ENCODE measurements at places on chromosomes 16 and 17.

DNA sequence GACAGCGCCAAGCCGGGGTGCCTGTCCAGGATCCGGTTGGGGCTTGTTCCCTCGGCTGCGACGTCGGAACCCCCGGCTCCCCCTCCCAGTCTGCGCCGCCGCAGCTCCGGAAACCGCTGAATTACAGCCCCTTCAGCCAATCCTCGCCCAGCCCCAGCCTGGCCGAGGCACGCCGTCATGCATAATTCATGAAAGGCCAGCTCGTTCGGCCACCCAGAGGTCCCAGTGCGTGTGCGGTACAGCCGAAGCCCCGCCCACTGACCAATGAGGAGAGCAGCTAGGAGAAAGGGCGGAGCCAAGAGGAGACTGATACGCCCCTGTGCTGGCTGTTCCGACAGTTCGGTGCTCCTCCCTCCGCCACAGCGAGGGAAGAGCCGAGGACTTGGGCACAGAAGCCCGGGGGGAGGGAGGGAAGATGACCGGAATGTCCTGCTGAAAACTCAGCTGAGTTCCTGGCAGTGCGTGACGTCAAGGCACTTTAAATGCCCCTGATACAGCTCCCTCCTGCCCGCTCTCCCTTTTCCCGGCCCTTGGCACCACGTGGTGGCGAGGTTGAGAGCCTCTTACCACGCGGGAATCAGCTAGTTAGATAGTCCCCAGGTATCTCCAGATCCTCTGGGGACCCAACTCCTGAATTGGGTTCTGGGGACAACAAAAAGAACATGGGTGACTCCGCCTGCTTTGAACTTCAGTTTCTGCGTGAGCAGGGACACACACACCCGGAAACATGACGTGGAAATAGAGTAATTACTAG lies at the start of gene STAT3:
TSS of gene STAT3 (minus strand) at position 62 of the 754 bp plus-strand sequence. CDS start 39,926 bp downstream, outside the sequence.
- peak; percentile 99 for DNase-seq

GRCh38 chr17:1553354-1554266 lies 9.0 kb downstream of the PITPNA start:
- DNase-seq: no peak

DNA sequence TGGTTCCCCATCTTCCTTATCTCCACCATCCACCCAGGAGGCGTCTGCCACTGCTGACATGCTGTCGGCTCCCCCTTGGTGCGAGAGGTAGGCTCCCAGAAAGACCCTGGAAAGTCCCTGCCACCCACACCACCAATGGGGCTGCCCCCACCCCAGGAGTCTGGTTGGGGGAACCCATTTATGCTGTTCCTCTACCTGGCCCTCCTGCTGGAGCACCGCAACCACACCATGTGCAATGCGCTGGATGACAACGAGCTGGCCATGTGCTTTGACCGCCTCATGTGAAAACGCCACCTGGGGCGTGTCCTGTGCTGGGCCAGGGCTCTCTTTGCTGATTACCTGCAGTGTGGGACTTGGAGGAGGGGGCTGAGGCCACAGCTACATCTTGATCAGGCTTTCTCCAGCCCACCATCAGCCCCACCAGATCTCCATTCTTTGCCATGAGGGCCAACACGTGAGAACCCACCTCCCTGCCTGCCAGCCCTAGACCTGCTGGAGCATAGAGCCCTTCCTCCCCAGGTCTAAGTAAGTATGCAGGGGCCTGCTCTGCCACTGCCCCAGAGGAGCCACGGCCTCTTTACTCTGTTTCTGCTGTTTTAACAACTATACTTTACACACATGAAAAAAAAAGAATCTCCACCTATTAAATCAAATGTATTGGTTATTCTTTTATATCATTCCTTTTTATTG lies 7.9 kb upstream of the ALDH3A1 start:
- DNase-seq: peak; percentile 83

GRCh38 chr17:17315142-17315821 lies 12.1 kb downstream of the NT5M start:
- no peak for DNase-seq

- DNase-seq: no peak
Measured at GRCh38 chr17:31856750-31857149, 2.3 kb downstream of the COPRS start.

GRCh38 chr17:64074704-64075426 lies 54.4 kb upstream of the ICAM2 start:
- DNase-seq: no peak

DNA sequence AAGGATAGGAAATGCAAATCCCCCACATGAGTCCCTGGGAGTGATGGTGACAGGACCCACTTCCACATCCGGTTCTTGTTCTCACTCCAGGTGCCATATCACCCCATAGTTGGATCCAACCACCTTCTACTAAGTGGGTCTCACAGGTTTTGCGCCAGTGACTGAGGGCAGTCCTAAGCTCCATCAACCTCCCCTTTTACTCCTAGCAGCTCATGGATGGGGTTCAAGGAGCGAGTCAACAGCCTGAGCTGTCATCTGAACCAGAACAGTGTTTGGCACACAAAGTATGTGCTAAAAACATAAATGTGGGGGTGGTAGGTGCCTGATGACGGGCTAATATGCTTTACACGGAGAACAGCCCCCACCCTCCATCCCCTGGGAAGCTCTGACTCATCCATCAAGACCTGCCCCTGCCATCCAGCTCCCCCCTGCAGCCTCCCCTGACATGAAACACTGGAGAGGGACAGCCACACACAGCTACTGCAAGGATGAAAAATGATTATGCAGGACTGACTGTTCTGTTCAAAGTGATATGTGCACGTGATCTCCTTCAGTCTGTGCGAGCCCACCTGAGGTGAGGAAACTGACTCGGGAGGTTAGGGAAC lies 143.2 kb upstream of the CDH5 start:
- no peak for DNase-seq

GRCh38 chr16:15847611-15848175 lies 9.1 kb downstream of the MYH11 start:
- DNase-seq: no peak

GRCh38 chr16:83198977-83199376 lies 572.2 kb downstream of the CDH13 start:
- no peak for DNase-seq

DNA sequence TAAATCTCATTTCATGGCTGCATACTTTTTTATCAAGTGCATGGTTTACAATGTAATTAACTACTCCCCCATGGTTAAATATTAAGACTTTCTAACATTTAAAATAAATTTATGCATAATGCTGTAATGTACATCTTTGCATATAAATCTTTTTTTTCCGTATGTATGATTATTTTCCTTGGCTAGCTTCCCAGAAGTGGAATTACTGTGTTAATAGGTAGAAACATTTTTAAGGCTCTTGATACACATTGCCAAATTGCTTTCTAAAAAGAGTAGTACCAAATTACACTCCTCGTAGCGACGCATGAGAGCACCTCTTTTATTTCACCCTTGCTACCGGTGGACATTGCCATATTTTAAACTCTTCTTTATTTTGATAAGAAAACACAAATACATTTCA lies 141.1 kb downstream of the DNAH9 start:
- no peak for DNase-seq

- peak; percentile 67 for DNase-seq
Measured at GRCh38 chr16:53111078-53111791, 56.4 kb downstream of the CHD9 start.

- no peak for DNase-seq
Measured at GRCh38 chr17:79977708-79978547, 57.7 kb downstream of the TBC1D16 start.

DNA sequence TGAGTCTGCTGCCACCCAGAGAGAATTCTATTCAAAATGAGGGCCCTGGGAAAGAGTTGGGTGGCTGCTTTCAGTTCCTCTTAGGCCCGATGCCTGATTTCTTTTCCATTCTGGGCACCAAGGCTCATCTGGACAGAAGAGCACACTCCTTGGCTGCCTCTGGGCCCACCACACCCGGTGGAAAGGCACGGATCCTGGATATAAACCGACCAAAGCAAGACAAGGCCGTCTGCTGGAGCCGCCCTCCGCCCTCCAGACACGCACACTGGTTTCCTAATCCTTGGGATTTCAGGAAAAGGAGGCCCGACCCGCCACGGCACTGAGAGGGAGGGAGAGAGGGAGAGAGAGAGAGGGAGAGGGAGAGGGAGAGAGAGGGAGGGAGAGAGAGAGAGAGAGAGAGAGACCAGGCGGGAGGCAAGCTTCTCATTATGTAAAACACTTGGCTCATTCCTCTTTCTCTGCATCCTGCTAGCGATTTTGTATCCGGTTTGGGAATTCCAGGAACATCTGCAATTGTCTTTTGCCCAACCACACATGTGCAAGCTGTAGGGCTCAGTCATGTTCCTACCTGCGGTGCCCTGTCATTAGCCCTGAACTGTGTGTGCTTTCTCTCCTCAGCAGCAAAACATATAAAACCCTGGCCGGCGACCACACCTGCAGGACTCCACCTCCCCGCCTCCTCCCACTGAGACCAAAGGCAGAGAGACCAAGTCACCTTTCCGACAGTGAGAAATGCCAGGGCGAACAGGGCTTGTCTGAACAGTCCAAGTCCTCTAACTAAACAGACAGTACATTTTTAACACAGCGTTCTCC lies 347.2 kb downstream of the SOX9 start:
- no peak for DNase-seq

GRCh38 chr17:20999841-21000532 lies 42.8 kb downstream of the USP22 start:
- DNase-seq: no peak

DNA sequence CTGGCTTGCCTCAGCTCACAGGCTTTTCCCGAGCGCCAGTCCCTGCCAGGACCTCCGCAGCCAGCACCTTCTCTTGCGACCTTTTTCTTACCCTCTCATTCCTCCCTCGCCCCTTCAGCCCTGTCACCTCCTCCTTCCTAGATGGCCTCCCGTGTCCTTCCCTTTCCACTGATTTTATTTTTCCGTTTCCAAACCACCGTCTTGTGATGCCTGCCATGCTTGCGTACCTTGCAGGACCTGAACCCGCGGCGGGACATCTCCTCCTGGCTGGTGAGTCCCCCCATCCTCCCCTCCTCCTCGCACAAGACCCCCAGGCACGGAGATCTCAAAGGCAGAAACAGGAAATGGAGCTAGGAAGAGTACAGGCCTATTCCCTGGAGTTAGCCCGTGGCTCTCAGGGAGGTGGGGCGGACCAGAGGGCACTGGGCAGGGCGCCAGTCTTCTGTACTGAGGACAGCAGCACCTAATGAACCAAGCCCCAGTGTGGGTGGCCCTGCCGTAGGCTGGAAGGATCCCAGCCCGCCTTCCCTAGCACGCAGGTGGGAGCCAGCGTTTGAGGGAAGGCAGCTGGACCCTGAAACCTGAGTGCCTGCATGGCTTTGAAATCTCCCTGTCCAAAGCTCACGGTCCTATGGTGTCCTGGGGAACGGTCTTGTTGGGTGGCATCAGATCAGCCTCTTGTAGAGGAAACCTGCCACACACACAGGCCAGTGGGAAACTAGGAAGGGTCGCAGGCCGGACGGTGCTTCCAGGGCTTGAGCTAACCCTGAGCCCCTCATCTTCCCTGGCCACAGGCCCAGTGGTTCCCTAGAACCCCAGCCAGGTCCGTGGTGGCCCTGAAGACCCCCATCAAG lies 612 bp downstream of the CISD3 start:
- DNase-seq: no peak

GRCh38 chr16:69762814-69763598 lies 874 bp downstream of the WWP2 start:
- no peak for DNase-seq

DNA sequence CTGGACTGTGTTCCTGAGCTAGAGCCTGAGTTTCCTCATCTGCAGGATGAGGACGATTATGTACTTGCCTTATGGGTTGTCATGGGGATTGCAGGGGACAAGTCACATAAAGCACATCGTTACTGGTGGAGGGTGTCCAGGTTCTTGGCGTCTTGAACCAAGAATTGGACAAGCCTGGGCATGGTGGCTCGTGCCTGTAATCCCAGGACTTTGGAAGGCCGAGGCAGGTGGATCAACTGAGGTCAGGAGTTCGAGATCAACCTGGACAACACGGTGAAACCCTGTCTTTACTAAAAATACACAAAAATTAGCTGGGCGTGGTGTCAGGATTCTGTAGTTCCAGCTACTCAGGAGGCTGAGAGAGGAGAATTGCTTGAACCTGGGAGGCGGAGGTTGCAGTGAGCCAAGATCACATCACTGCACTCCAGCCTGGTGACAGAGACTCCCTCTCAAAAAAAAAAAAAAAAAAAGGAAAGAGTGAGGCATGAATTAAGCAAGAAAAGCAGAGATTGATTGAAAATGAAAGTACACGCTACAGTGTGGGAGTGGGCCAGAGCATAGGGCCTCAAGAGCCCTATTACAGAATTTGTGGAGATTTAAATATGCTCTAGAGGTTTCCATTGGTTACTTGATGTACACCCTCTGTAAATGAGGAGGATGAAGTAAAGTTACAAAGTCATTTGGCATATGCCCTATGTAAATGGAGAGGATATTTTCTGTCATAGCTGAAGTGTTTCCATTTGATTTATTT lies 30.7 kb downstream of the ADGRG5 start:
- no peak for DNase-seq

DNA sequence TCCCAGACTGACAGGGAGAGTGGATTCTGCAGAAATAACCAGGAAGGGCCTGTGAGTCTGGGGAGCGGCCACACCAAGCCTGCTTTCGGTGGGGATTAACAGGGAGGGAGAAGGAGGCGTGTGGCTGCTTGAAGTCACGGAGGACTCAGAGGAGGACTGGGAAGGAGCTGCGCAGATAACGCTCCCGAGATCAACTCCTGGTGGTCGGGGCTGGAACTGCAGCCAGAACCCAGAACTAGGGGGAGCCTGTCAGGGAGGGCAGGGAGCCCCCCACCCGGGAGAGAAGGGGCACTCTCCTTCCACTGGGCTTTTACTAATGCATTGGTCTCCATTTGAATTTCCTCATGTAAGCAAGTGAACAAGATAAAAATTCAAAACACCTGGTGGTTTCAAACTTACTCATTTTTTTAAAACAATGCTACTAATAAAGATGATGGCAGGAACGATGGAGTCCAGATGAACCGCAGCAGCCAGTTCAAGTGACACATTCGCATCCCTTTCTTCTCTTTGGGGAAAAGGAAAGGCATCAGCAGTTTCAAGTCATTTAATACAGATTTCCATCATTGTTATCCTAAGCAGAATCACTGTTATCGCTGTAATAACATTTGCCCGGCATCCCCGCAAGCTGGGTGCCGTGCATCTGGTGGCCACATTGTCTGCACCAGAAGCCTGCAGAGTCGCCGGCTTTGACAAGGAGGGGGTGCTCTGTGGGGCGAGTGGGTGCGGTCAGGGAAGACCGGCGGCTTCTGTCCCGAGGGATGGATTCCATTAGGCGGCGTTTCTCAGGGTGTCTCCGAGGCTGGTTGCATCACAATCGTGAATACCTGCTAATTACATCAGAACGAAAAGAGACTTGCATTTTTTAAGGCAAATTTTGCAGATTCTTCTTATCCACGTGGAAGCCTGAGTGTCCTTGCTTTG lies 183.0 kb downstream of the FOXL1 start:
- DNase-seq: peak; percentile 76

- no peak for DNase-seq
Measured at GRCh38 chr17:47800686-47801085, 20.9 kb downstream of the OSBPL7 start.

DNA sequence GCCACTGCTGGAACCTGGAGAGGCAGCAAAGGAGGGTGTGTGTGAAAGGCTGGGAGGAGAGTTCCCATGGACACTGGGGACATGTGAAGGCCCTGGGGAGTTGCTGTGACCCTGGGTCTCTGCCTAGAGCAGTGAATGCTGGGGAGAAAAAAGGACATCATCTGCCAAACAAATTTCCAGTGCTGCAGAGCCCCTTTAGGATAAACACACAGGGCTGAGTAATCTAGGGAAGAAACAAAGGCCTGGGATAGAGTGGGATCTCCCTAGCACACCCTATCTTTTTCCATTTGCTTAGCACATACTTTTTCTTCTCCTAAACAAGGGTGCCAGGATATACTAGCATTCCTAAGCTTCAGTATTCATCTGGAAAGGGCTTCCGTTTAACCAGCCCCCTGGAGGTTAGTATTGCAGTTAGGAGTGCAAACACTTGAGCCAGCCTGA lies 3.3 kb upstream of the HIGD1B start:
- no peak for DNase-seq
